ENCODE measurements at places on chromosomes 6 and 20.

- no peak for DNase-seq
Measured at GRCh38 chr20:3396492-3396891, 11.0 kb downstream of the DNAAF9 start.

DNA sequence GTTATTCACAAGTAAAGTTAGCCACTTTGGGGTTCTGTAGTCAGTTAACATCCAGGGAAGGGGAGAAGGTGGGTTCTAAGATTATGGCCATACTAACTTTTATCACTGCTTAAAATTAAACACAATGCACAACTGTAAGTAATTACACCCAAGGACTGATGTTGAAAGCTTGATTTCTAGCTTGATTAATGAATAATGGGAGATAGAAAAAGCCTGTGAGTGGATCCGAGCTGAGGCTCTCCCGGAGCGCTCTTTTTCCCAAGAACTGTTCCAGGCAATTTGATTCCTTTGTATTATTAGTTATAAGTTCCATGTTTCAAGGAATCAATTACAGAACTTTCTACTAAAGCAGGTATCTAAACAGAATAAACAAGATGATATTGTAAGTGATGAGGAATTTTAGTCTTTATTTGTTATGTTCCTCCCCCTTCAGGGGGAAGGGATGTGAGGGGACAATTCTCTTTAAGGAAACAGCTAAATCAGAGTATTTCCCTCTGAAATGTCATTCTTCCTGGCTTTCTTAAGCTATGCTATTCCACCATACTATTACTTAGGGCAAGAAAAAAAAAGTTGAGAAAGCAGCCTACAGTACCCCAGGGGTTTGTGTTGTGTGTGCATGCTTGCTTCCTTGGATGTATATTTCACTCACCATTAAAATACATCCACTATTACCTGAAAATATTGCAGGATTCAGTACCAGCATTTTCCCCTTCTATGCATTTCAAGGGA lies 3.8 kb downstream of the TSHZ2 start:
- DNase-seq, result no peak

GRCh38 chr20:17531665-17532025 lies 466 bp upstream of the BFSP1 start:
- no peak for DNase-seq

- DNase-seq, result peak; percentile 19
Measured at GRCh38 chr20:1119128-1119505, 715 bp downstream of the PSMF1 start.

DNA sequence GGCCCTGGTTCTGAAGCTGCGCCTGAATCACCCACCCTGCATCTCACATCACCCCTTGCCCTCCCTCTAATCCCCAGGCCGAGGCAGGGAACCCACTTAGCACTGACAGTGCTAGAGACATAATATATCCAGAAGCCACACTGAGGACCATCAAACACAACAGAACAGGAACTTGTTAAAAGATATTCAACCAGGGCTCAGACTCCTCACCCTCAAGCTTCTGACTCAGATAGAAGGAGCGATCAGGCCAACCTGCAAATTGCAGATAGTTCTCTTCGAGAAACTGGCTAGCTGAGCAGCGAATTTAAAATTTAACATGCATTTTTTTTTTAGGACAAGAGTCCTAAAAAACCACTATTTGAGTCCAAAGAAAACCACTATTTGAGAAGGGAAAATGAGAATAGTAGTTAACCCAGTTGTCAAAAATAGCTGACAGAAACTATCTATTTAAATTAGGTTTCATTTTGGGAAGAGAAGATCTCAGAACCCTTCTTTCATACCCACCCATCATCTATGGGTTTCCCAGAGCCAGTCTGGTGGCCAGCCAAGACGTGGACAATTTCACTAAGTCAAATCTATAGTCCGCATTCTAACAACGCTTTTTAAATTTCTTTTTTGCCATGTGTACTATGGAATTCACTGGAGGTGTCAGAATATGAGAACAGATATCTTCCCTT lies 95.6 kb downstream of the OPRM1 start:
- no peak for DNase-seq

DNA sequence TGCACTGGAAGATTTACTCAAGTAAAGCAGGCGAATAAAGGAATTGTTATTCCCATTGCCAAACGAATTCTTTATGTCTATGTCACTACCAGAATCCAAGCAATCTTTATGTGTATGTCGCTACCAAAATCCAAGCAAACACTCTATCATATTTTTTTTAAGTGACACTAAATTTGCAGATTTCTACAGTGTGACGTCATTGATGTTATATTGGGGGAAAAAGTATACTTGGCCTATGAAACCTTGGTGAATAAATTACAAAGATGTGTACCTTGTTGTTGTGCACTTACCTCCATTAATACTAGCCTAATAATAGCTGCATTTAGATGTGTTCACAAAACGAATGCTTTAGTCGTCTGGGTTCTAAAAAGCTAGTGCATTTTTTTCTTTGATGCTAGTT lies 957 bp downstream of the TTK start:
- DNase-seq, result no peak

DNA sequence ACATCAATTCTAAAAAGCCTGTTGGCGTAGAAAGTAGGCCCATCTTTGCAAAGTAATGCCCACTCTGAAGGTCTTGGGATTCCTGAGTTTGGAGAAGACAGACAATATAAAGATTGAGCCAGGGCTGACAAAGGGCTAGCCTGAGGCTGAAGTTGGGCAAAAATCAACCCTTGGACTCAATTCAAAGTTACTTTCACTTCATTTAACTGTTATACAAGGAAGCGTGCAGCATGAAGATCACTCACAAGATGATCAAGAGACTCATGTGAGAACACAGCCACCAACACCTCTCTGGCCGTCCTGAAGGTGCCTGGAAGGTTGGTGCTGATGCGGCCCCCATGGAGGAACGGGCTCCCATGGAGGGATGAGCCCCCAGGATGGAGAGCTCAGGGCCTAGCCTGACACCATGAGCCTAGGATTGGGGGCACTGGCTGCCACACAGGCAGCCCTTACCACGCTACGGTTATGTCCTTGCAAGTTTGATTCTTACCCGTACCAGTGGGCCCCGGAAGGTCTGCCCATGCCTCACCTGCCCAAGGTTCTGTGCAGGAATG lies 26.6 kb downstream of the FOXC1 start:
- DNase-seq, result no peak

- no peak for DNase-seq
Measured at GRCh38 chr20:21701171-21701876, 4.1 kb upstream of the PAX1 start.

DNA sequence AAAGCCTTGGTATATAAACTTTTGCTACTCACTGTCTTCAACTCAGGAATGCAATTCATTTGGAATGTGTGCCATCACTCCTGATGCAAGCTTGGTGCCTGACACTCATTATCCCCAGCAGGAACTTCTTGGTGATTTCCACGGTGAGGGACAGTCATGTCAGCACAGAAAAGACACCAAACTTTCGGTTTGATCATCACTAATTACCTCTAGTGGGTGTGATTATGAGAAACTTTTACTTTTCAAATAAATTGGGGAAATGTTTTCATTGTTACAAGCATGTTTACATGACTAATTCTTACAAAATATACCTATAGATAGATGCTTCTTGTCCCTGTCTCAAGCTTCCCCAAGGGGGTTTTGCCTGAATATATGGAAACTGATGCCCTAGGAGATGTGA lies 40.9 kb downstream of the RPP40 start:
- no peak for DNase-seq

GRCh38 chr6:6886171-6886885 lies 221.4 kb upstream of the RREB1 start:
- DNase-seq, result no peak

DNA sequence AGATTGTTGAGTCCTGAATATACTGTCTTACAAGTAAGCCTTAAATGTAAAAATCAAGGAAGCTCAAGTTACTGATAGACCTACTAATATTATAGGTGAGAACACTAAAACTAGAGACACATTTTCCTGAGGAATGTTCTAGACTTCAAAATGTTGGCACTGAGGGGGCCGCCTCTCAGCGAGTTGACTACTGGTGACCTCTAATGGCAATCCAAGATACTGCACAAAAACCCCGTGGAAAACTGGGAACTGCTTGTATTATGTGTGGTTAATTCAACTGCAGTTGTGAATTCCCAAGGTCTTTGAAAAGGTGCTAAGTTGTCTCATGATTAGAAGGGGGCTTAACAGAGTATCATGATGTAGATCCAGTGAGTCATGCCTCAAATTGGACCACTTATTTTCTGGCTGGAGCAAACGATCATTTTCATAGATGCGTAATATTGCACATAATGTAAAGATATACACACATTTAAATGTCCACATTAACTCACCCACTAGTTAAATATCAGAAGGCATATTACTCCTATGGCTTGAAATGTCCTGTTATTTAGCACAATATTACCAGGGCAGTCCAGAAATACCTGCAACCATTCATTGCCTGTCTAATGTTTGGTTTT lies 336.2 kb downstream of the FOXA2 start:
- peak; percentile 35 for DNase-seq

DNA sequence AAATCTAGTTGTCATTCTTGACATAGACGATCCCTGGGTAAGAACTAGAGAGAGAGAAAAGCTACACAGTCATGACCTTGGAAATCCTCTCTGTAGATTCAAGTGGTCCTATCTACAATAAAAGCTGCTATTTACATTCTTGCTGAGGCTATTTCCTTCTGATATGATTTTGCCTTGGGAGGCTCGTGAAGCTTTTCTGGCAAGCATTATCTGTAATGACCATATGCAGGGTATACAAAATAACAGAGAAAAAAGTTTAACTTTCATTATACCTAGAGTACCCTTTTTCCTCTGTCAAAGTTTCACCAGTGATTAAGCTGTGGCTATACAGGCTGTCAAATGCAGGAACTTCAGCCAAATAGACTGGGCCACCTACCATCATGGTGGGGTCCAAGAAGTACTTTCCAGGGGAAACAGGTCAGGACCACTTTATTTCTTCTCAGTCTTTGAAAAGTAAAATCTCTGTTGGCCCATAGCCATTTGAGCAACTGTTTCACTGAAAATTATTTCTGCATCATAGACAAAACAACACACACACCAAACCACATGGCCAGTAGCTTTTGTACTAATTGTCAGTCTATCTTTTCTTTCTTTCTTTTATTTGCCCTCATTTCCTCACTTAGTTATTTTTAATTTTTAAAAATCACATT lies 677.0 kb upstream of the ID4 start:
- DNase-seq, result no peak

DNA sequence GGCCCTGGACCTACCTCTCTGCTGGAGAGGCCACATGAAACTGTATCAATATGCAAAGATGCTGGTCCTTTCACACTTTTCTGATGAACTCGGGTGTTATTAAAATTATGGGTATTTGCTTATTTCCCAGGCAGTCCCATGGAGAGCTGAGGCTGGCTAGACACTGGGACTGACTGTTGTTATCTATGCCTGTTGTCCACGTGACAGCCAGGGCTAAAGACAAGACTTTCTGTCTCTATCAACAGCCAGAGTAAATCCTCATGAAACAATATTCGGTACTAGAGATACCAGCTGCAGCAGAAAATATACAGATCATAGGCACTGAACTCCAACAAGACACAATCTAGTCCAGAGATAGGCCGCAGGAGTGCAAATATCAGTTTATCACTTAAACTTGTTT lies 236.4 kb downstream of the FOXA2 start:
- no peak for DNase-seq

- DNase-seq, result no peak
Measured at GRCh38 chr6:41177287-41177686, 14.4 kb upstream of the TREM2 start.

GRCh38 chr20:24994470-24995368 lies 2.2 kb upstream of the APMAP start:
- peak; percentile 85 for DNase-seq

Data from HepG2 (cell line).